Activated CD8-positive, alpha-beta T cell treated with anti-CD3 and anti-CD28 coated beads, Interleukin-2, amount 10 ng/mL, durations not matched to agents 7 days and 5 days (primary cell): ENCODE measurements at places on chromosomes 3 and 15.

DNA sequence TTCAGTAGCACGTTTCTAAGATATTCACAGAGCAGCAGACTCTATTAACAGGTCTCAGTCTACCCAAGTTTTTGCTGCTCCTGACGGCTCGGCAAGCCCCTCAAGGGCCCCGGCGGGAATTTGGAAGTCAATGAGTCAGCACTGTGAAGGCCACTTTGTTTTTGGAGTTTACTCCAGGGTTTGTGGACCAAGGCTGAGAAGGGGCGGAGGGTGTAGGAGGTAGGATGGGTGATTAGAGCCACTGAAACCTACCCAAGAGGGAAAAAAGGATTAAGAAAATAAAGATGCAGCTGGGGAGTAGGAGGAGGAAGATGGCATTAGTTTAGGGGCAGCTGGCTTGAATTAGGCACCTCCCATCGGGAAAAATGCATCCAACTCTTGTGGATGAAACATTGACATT is 87.6 kb downstream of the BDH1 start:
- peaks cover 43% of the 10 kb centered on the region for H3K27me3 ChIP-seq
- DNase-seq: no peak
- H3K36me3 ChIP-seq: no peaks in the 10 kb centered on the region
- no peak overlapping the region for H3K27ac ChIP-seq
- peaks cover 8% of the 10 kb centered on the region for H3K4me1 ChIP-seq

DNA sequence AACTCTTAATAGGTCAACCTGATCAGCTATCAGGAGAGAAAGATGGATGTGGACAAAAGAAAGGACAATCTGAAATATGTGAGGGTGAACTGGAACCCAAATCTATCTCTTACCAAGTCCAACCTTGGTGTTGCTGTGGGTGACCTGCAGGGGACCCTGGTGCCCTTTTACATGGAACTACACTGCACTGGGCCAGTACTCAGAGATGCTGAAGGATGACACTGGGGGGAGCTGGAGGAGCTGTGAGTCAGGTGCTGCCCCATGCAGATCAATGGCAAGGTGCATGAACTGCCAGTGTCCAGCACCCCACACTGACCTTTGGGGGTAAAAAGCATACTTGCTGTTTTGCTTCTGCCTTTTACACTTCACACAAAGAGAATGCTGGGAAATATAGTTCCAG is 55.6 kb upstream of the TBC1D5 start:
- no peak overlapping the region for H3K4me3 ChIP-seq
- peaks cover 4% of the 10 kb centered on the region for H3K4me1 ChIP-seq
- DNase-seq: no peak

DNA sequence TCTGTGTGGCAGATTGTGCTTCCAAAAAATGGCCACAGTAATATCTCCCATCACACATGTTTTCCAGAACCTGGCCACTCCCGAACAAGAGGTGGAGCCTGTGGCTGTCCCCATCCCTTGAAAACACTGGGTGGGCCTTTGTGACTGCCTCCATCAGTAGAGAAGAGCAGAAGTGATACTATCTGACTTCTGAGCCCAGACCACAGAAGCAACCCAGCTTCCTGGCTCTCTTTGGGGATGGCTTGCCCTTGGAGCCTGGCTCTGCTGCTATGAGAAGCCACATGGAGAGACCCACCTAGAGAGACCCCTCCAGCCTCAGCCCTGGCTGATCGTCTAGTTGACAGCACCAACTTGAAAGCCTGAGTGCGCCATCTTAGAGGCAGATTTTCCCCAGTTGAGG is 39.8 kb upstream of the CMTM8 start:
- no peaks in the 10 kb centered on the region for H3K36me3 ChIP-seq
- H3K27ac ChIP-seq: no peak overlapping the region
- no peak for DNase-seq
- no peaks in the 10 kb centered on the region for H3K4me1 ChIP-seq

DNA sequence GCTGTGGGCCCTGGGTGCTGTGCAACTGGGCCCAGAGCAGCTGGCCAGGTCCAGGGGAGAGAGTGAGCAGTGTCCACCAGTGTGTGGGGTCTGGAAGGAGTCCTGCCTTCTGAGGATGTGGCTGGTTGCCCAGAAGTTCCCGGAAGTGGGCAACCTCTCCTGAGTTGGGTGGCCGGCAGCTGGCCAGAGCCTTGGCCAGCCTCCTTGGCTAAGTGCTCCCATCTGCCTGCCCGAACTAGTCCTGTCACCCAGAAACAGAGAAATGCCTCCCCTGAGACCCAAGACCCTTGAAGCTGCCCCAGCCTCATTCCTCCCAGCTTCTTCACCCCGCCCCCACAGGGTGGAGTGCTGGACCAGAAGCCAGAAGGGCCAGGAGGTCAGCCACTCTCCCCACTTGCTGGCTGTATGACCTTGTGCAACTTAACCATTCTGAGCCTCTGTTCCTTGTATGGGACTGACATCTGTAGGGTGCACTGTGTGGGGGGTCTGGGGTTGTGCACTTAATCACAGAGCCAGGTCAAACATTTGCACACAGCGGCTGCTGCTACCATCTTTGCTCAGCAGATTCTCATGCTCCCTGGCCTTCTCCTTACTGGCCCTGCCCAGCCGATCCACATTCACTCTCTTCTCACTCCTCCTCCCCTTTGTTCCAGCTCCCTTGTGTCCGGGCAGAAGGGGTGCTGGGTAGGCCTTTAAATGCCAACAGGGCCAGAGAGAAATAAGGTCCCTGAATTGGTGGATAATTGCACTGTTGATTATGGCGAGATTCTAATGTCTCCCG is 7.5 kb upstream of the ALAS1 start:
- no peaks in the 10 kb centered on the region for H3K27me3 ChIP-seq
- no peak for DNase-seq
- H3K36me3 ChIP-seq: no peaks in the 10 kb centered on the region
- no peak overlapping the region for H3K4me3 ChIP-seq

- no peak for DNase-seq
- no peak overlapping the region for H3K4me3 ChIP-seq
- H3K36me3 ChIP-seq: no peaks in the 10 kb centered on the region
- H3K27me3 ChIP-seq: peaks cover 14% of the 10 kb centered on the region
- H3K27ac ChIP-seq: no peak overlapping the region
Measured at GRCh38 chr3:142940000-142940399, 23.5 kb downstream of the PAQR9 start.

DNA sequence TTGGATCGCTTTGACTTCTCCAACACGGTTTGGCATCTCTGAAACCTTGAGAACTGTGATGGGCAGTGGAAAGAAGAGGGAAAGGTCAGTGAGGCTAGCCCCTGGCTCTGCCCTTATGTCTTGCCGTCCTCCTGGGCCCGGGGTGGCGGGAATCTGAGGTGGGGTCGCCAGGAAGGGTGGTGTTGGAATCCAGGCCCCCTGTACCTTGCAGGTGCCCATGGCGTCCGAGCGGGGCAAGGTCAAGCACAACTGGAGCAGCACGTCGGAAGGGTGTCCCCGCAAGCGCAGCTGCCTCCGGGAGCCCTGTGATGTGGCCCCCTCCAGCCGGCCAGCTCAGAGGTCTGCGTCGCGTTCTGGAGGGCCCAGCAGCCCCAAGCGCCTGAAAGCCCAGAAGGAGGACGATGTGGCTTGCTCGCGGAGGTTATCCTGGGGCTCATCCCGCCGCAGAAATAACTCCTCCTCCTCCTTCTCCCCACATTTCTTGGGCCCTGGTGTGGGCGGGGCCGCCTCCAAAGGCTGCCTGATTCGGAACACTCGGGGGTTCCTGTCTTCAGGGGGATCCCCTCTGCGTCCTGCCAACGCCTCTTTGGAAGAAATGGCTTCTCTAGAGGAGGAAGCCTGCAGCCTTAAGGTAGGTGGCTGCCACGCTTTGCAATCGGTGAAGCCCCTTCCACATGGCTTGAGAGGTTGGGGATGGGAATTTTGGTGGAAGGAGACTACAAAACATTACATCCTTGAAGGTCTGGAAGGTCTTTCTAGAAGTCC is 907 bp downstream of the TATDN2 start:
- H3K27ac ChIP-seq: peak overlapping the region; percentile 90
- peak overlapping the region; percentile 89 for H3K4me3 ChIP-seq
- H3K36me3 ChIP-seq: peaks cover 70% of the 10 kb centered on the region

- peaks cover 41% of the 10 kb centered on the region for H3K27me3 ChIP-seq
- H3K4me1 ChIP-seq: no peaks in the 10 kb centered on the region
- no peak overlapping the region for H3K4me3 ChIP-seq
- no peak for DNase-seq
- no peak overlapping the region for H3K27ac ChIP-seq
Measured at GRCh38 chr3:186021673-186022362, 84.0 kb upstream of the TRA2B start.

DNA sequence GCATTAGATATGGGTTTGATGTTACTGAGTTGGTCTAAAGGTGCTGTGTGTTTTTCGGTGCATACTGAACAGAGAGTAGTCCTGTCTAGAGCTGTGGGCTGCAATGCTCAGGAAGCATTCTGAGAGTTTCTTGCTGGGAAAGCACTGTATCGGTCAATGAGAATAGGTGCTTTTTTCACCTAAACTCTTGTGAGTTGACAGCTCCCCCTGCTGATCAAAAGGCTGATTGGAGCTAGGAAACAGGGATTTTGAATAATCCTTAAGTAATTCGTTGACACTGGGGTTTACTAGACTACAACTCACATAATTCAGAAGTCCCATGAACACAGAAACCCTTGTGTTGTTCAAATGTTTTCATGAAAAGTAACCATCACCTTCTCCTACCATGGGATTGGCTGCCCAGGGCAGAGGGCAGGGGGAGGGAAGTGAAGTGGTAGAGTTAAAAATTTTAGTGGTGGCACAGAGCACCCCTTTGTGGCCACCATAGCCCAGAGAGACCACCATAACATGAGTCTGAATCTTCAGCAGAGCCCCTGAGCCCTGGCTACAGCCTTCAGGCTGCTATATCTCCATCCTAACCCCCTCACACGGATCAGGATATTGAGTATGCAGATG is 13.0 kb upstream of the MANF start:
- H3K27ac ChIP-seq: no peak overlapping the region
- DNase-seq: peak; percentile 75
- no peaks in the 10 kb centered on the region for H3K36me3 ChIP-seq
- H3K27me3 ChIP-seq: no peaks in the 10 kb centered on the region
- H3K4me3 ChIP-seq: no peak overlapping the region

- no peaks in the 10 kb centered on the region for H3K36me3 ChIP-seq
- no peak overlapping the region for H3K4me3 ChIP-seq
- H3K4me1 ChIP-seq: no peaks in the 10 kb centered on the region
- DNase-seq: no peak
- no peaks in the 10 kb centered on the region for H3K27me3 ChIP-seq
- H3K27ac ChIP-seq: no peak overlapping the region
Measured at GRCh38 chr3:165491487-165491886, 295.3 kb upstream of the SLITRK3 start.

- H3K27me3 ChIP-seq: peaks cover 13% of the 10 kb centered on the region
- H3K36me3 ChIP-seq: no peaks in the 10 kb centered on the region
- no peak overlapping the region for H3K4me3 ChIP-seq
- no peaks in the 10 kb centered on the region for H3K4me1 ChIP-seq
Measured at GRCh38 chr15:99209326-99209725, 40.1 kb downstream of the TTC23 start.

DNA sequence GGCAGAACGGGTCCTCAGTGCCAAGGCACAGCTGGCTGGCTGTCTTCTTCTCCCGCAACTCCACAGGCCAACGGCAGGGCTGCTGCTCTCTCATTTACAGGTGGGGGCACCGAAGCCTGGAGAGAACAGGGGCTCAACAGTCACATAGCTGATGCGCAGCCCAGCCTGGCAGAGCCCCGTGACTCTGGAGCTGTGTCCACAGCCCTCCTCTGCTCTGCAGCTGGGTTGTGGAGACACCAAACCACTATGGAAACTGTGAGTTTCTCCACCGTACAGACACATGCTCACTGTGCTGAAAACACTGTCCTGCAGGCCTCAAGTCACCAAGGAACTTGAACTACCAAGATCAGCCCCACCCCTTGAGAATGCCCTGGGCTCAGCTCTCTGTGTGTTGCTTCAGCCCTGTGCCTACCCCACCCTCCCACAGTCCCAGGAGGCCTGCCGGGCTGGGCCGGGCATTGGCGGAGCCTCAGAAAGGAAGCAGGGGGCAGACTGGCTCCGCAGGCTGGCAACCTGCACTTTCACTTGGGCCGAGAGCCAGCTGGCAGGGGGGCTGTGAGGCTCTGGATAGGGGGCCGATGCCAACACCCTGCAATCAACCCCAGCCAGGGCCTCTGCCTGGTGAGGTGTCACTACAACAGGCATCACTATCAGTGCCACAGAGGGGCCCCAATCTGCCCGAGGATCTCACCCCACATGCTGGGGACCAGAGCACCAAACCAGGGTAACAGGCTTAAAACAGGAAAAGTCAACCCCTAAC is 113.7 kb upstream of the RPL32 start:
- peaks cover 31% of the 10 kb centered on the region for H3K4me1 ChIP-seq
- H3K4me3 ChIP-seq: no peak overlapping the region
- no peak overlapping the region for H3K27ac ChIP-seq
- no peak for DNase-seq

DNA sequence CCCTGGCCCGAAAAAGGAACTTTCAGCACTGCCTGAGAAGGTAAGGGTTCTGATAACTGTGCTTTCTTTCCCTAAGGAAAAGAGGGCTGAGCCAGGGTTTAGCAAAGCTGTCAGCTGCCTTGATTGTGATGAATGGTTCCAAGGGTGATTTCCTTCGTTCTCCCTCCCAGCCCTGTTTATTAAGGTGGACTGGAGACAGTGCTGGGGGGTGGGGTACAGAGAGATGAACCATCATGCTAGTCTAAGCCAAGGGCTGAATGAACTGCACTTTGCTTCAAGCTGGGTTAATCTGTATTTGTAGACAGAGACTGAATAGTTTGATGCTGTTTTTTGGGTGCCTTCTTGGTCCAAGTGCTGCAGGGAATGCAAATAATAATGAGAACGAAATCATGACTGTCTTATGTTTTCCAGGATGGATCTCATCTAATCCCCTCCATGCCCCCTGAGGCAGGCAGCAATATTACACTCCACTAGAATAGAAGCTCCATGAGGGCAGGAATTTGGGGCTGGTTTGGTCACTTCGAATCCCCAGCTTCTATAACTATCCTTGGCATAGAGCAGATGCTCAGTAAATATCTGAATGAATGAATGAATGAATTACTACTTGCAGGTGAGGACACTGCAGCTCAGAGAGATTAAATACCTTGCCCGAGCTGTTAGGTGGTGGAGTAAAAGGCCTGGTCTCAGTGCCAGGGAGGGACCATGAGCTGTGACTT is 10.9 kb downstream of the PXYLP1 start:
- DNase-seq: peak; percentile 15
- peak overlapping the region; percentile 54 for H3K4me3 ChIP-seq
- H3K4me1 ChIP-seq: peaks cover 58% of the 10 kb centered on the region
- peaks cover 36% of the 10 kb centered on the region for H3K36me3 ChIP-seq
- no peaks in the 10 kb centered on the region for H3K27me3 ChIP-seq

DNA sequence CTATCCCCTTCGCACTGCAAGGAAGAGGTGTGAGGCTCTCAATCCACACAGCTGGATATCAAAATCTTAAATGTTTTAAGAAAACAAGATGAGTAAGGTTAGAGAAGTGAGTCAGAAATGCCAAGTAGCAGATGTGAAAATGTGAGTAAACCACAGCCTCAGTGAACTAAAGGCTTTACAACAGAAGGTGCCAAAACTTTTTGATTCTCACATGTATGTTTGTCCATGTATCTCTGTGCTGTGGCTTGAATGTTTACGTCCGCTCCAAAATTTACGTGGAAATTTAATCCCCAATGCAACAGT is 126.8 kb upstream of the PFN2 start:
- peaks cover 3% of the 10 kb centered on the region for H3K27me3 ChIP-seq
- H3K36me3 ChIP-seq: no peaks in the 10 kb centered on the region
- no peak overlapping the region for H3K27ac ChIP-seq
- no peak for DNase-seq
- H3K4me1 ChIP-seq: no peaks in the 10 kb centered on the region
- no peak overlapping the region for H3K4me3 ChIP-seq

GRCh38 chr15:100175406-100176114 is 166.2 kb downstream of the ADAMTS17 start:
- no peak for DNase-seq
- H3K4me3 ChIP-seq: no peak overlapping the region
- peaks cover 13% of the 10 kb centered on the region for H3K4me1 ChIP-seq
- peaks cover 4% of the 10 kb centered on the region for H3K36me3 ChIP-seq
